ENCODE measurements at places on chromosomes 2 and 18.

- no peak for DNase-seq
Observed at GRCh38 chr18:75966431-75966830, 528.6 kb downstream of the ZNF516 start.

GRCh38 chr18:57023275-57023882 lies 123.5 kb upstream of the BOD1L2 start:
- no peak for DNase-seq

DNA sequence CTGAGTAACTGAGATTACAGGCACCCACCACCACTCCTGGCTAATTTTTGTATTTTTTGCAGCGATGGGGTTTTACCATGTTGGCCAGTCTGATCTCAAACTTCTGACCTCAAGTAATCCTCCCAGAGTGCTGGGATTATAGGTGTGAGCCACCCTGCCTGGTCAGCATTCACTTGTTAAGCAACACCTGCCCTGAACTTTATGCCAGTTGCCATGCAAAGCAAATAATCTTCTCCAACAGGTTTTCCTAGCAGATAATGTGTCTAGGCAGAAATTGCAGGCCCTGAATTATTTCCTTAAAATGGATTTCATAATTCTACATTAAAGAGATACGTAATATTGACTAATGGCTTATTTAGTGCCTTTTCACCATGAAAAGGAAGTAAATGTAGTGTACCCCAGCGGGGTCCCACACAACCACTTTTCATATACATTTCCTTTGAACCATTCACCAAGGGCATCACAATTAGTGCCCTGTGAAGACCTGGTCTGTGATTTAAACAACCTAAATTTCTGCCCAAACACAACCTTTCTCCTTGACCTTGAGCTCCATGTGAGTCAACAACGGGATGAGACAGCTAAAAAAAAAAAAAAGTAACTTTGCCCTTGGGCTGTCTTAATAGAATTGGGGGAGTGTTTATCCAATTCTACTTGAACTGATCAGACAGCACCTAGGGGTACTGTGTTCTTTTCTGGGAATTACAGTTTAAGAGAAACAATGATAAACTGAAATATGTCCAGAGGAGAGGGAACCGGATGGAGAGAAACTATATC lies 41.6 kb downstream of the EEF1B2 start:
- no peak for DNase-seq

GRCh38 chr2:51535763-51536162 lies 503.8 kb upstream of the NRXN1 start:
- no peak for DNase-seq

GRCh38 chr2:75042823-75043222 lies 84.4 kb downstream of the POLE4 start:
- DNase-seq = no peak

DNA sequence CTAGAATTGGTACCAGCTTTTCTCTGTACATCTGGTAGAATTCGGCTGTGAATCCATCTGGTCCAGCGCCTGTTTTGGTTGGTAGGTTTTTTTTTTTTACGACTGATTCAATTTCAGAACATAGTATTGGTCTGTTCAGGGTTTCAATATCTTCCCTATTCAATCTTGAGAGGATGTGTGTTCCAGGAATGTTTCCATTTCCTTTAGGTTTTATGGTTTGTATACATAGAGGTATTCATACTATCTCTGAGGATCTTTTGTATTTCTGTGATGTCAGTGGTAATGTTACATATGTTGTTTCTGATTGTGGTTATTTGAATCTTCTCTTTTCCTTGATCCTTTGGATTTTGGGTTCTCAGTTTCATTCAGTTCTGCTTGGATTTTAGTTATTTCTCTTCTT lies 172.1 kb upstream of the ITGA4 start:
- no peak for DNase-seq

- DNase-seq = no peak
Observed at GRCh38 chr2:57402755-57403154, 643.9 kb upstream of the VRK2 start.

DNA sequence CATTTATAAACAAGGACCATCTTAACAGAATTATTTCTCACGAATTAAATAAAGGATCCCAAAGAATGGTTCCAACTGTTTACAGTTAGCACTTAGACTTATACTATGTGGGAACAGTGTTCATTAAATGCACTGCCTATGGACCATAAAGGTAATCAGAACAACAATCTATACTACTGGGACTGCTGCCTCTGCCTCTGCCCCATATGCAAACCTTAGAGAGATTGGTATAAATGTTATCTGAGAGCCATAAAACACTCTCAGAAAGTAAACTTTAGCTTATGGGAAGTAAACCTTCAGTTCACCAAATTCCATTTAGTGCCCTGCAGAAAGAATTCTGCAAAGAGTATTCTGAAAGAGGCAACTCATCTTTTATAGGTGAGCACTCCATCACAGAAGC lies 448.0 kb downstream of the NCKAP5 start:
- no peak for DNase-seq

Measured in HuH-7.5 (cell line).